ENCODE measurements at places on chromosomes 6 and 20. TPM values are rescaled to one million over a fixed set of nuclear protein-coding genes. Genes with fewer than 3 reads are reported as not detected.

- DNase-seq: no peak
Observed at GRCh38 chr6:161903584-161904212, 629.8 kb upstream of the AGPAT4 start.

DNA sequence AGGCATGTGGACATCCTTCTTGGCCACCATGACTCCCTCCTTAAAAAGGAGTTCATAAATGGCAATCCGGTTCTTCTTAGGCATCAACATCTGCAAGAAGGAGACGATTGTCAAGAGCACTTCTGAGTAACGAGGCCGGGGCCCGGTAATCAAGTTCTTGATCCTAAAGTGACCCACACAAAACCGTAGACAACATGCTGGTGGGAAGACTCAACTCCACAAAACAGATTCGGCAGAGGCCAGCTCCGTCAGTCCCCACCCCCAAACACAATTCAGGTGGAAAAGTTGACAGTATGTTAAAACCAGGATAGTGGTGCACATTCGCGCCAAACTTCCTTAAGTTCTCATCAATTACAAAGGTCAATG is 754 bp downstream of the RPS10 start:
- DNase-seq: no peak

- DNase-seq: no peak
Observed at GRCh38 chr6:49653942-49654341, 17.3 kb upstream of the RHAG start.

- no peak for DNase-seq
Observed at GRCh38 chr6:131000544-131000943, 62.5 kb downstream of the EPB41L2 start.

DNA sequence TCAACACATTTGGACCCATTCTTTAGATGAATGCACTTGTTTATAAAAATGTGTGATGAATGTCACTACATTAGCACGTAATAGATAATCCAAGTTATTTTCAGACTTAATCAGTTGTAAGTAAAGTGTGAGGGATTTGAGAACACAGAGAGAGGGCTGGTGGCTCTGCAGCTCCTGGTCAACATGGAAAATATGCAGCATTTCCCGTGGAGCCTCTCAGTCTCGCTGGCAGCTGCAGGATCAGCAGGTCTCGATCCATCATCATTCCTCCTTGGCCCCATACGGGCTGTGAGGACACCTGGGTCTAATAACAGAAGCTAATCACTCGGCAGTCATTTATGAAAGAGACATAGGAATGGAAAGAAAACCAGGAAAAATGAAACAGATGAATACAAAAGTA is 390.2 kb downstream of the PRKN start:
- DNase-seq: no peak

DNA sequence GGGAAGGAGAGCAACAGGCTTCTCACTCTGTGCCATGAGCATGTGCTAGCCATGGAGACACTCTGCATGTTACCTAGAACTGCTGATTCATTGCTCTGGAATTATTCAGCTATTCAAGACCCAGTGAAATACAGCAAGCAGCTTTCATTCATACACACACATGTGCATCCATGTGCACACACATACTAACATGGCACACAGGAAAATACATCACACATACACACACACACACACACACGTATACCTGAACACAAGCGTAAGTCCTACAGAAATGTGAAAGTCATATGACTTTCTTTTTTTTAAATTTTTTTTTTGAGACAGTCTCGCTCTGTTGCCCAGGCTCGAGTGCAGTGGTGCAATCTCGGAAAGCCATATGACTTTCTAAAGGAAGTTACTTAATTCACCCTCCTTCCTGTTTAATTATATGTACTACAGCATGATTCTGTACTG is 108.2 kb upstream of the NFATC2 start:
- no peak for DNase-seq

GRCh38 chr6:15480525-15480924 is 182.3 kb downstream of the DTNBP1 start:
- DNase-seq: no peak

GRCh38 chr6:48476257-48476656 is 365.3 kb upstream of the PTCHD4 start:
- DNase-seq: no peak

The CGA gene
- total RNA-seq: not detected

The SLC24A3 gene
- not detected for total RNA-seq

The RIMS1 gene
- total RNA-seq: not detected

The KCNG1 gene
- 3.4 TPM for total RNA-seq

The SMOC2 gene
- not detected for total RNA-seq

Measured in CD8-positive, alpha-beta memory T cell (primary cell).